Right forelimb (tissue), 1 donor: ENCODE measurements at places on chromosomes 3 and 15.

DNA sequence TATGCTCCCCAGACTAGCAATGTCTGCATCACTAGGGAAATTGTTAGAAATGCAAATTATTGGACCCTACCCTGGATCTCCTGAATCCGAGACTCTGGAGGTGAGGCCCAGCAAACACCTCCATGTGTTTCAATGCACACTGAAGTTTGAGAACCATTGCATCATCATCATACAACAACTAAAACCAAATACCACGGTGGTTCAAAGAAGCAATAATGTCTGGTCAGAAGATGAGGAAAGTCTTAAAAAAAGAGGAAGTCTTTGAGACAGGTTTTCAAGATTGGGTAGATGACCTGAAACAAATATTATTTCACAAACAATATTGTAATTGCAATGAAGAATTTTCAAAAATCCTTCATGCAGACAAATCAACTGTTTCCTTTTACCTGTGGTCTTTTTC lies 60.3 kb upstream of the TRA2B start:
- no peak for DNase-seq

- no peak for DNase-seq
These were observed 140.4 kb downstream of the TBL1XR1 start for GRCh38 chr3:177056927-177057326.

DNA sequence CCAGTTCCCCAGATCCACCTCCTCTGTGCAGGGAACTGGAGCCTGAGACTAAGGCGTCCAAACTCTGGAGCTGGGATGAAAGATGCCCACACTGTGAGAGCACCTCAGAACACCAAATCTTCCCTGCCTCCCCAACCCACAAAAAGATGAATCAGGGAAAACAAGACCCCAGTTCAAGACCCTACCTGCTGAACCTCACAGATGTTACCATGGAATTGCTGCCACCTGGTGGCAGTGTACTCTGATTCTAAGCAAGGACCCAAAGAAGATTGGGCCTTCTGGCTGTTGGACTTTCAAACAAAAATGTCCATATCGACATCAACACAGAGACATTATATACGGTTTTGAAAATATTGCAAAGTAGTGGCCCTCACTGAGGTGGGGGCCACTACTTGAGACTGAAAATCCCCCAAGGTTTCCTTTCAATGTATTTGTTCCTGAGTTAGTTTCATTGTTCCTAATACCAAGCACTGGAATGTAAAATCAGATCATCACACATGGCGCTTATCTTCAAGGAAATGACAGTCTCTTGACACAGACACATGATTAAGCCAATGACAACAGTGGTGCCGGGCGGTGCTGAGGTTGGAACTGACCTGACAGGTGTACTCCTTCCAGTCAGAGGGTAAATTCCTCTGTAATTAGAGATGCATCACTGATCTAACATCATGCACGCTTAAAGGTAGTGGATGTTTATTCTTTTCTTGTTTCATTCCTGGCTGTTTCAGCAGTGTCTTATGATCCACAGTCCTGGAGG lies 67.6 kb downstream of the SLC6A11 start:
- no peak for DNase-seq

- no peak for DNase-seq
These were observed 204.4 kb downstream of the OTOL1 start for GRCh38 chr3:161700998-161701397.

DNA sequence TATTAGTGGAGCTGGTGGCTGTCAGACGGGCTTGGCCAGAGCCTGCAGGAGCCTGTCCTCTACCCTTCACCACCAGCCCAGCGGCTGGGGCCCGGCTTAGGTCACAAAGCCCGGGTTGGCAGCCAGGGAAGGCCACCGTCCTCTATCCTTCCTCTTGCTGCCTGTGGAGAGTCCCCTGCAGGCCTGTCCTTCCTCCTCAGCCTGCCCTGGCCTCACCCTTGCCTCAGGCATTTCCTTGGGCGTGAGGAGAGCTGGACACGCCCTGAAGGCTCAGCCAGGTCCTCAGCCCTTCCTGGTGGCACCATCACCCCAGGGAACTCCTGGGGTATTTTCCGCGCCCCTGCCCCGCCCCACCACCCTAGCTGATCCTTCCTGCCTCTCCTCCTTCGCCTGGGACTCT lies 7.7 kb downstream of the CHAC1 start:
- no peak for DNase-seq

- no peak for DNase-seq
These were observed 508.5 kb upstream of the ZNF717 start for GRCh38 chr3:76293856-76294255.

DNA sequence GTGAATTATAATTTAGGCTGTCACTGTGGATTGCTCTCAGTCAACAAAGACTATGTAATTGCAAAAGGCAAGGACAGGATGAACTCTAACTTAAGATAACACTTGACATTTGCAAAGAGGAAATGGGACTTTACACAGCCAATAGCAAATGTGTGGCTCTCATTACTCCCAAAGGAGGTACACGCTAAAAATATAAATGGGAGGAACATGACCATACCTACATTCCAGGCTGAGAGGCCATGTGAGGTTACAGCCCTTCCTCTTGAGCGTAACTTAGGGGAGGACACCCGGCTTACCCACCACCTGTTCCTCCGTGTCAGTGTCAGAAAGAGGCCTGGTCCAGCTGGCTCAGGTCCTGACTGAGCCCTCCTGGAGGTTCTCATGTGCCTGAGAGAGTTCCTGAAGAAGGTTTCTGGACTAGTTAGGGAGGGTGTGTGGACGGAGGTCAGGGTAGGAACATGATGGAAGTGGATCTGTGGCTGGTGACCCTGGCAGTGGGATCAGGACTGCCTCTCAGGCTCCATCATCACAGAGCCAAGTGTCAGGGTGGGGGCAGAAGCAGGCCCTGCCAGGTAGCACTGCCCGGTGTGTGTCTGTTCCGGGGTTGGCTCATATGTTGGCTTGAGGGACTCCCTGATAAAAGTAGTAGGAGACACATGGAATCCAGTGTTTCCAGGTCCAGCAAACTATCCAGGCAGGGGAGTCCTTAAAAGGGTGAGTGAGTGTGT lies 7.9 kb downstream of the POPDC2 start:
- no peak for DNase-seq

DNA sequence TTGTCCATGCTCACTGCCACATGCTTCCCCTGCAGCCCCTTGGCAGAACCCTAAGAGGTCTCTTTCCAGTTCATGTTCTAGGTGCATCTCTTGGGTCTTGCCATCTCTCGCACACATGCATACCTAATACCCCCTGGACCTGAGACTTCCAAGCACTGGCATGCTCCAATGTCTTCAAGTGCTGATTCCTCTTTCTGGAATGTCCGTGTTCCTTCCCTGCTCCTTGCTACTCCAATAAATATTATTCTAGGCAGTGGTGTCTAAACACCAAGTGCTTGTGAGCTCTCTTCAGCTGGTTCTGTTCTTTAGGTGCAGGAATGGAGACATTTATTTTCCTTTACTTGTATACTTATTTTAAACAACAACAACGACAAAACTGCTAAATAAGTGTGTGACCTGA lies 370.1 kb downstream of the LPP start:
- DNase-seq, result no peak

- DNase-seq, result no peak
These were observed 197.3 kb downstream of the FHIT start for GRCh38 chr3:61053781-61054496.

DNA sequence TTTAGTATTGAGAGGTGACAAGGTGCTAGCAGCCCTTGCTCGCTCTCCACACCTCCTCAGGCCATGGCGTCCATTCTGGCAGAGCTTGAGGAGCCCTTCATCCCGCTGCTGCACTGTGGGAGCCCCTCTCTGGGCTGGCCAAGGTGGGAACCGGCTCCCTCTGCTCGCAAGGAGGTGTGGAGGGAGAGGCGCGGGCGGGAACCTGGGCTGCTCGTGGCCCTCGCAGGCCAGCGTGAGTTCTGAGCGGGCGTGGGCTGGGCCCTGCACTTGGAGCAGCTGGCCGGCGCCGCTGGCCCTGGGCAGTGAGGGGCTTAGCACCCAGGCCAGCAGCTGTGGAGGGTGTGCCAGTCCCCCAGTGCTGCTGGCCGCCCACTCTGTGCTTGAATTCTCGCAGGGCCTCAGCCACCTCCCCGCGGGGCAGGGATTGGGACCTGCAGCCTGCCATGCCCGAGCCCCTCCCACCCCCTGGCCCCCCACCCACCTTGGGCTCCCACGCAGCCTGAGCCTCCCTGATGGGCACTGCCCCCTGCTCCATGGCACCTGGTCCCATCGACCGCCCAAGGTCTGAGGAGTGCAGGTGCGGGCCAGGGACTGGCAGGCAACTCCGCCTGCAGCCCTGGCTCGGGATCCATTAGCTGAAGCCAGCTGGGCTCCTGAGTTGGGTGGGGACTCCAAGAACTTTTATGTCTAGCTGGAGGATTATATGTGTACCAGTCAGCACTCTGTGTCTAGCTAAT lies 785.2 kb downstream of the DIPK2A start:
- no peak for DNase-seq

- DNase-seq, result no peak
These were observed 401.9 kb upstream of the IL12A start for GRCh38 chr3:159586571-159587202.

- no peak for DNase-seq
These were observed 560.8 kb upstream of the RGMA start for GRCh38 chr15:93649691-93650235.

GRCh38 chr15:45138814-45139765 lies 9.3 kb downstream of the DUOX1 start:
- DNase-seq, result no peak

DNA sequence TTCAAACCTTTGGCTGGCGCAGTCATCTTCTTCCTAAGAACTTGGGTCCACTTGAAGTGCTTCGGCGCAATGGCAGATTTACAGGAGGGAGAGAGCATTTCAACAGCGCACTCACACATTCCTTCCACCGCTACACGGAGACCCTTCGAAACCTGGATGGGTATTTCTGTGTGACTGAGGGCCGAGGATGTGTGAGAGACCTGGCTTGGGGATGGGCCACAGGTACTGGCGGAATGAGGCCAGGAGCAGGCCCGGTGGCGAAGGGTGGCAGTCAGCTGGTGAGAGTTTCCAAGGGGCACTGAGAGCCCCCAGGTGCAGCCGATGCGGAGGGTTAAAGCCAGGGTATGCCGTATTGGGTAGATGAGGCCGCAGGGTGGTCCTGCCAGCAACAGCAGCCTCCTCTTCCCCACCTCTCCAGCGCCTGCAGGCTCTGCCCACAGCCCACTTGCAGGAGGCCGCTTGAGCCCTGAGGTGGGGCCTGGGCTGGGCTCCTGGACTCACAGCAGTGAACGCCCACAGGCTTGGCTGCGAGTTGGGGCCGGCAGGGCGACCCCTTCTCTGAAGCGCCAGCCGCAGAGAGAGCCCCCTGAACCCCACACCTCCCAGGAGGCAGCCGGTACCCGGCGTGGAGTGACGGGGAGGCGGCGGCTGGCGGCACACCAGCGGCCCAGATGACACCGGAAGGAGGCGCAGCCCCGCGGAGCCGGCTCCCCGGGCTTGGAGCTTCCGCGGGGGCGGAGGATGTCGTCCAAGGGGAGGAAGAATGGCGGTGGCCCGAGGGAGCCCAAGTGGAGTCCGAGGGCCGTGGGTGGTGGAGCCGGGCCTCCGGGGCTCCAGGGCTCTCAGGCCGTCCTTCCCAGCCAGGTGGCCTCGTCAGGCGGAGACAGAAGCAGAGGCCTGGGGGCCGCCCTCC lies 166.5 kb downstream of the NSMCE3 start:
- DNase-seq, result peak; percentile 56

GRCh38 chr15:90219421-90220141 lies 14.2 kb downstream of the CIB1 start:
- no peak for DNase-seq

DNA sequence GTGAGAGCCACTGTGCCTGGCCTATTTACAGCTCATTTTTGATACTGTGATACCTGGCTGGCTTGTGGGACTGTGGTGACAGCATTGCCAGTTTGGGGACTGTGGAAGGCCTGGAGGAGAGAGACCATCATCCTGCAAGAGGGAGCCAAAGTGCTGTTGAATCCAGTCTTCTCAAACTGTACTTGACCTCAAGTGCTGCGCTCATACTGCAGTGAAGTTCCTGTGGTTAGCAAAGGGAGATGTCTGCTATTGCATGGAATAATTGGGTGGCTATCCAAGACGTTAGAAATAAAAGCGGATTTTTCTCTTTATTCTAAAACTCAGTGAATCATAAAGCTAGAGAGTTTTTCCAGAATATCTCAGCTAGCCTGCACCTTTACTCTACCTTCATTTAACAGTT lies 83.4 kb downstream of the CCK start:
- DNase-seq, result no peak

- DNase-seq, result no peak
These were observed 30.3 kb upstream of the MGA start for GRCh38 chr15:41629883-41630282.

DNA sequence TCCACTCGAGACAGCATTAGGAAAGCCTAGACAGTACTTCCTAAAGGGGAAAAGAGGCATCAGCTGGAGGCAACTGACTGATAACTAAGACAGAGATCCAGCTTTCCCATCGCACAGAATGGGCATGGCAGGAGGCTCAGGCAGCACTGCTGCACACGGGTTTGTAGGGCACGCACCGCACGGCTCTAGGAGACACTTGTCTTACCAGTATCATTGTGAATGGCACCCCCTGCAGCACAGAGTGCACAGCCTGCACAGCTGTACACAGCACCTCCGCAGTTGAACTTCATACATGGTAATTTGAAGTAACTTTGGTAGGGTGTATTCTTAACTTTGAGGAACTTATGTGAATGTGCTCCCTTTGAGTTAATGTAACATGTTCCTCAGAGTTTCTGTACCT lies 281.6 kb downstream of the PLCL2 start:
- no peak for DNase-seq

- DNase-seq, result no peak
These were observed 26.0 kb upstream of the VIPR1 start for GRCh38 chr3:42476225-42477125.

DNA sequence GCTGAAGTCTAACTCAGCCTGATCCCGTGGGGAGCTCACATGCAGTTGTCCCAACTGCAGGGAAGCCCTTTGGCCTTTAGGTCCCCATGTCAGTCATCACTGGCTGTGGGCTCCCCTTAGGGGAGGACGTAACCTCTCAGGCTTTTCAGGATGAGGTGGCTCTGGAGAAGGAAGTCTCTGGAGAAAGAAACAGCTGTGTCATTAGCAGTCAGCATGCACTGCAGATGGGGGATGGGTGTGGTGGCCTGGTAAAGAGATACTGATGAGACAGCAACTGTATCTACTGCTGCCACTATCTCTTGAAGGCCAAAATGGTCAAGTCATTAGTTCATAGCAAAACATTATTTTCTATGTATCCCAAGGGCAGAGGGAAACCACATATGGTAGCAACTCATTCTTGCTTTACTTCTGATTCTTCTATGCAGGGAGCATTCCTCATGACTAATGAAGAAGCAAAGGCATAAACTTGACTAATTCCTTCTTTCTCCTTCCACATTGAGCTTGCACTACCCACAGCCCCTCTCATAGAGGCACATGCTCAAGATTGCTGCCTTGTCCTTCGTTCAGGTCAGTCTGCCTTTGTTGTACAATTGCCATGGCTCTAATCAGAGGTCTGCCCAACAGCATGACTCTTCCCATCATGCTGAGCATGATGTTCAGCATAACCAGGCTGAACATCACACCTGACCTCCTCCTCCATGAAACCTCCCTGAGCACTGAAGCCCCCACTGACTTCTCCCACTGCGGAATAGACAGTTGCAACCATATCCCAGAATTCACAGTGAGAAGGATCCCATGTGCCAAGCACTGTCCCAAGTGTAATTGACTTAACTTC lies 47.8 kb upstream of the TMEM158 start:
- DNase-seq, result no peak

GRCh38 chr3:73026111-73026759 lies 29.6 kb downstream of the PPP4R2 start:
- DNase-seq, result no peak

- DNase-seq, result no peak
These were observed 398.0 kb downstream of the NAALADL2 start for GRCh38 chr3:175257123-175257522.
